Fibroblast of villous mesenchyme (primary cell): ENCODE measurements at places on chromosomes 4 and X. TPM values are rescaled to one million over a fixed set of nuclear protein-coding genes. Genes with fewer than 3 reads are reported as not detected.

- DNase-seq: no peak
Observed at GRCh38 chr4:138252551-138252950, 10.4 kb upstream of the SLC7A11 start.

Gene OPRPN
- not detected in 2 replicates for total RNA-seq

GRCh38 chr4:85787133-85787532 is 312.2 kb downstream of the ARHGAP24 start:
- peak; percentile 91 for DNase-seq

Gene CT55
- total RNA-seq: not detected in 2 replicates

Gene ATP8A1
- 0.86 and 0.97 TPM in 2 replicates for total RNA-seq

- no peak for DNase-seq
Observed at GRCh38 chr4:186016796-186017195, 52.2 kb upstream of the TLR3 start.

DNA sequence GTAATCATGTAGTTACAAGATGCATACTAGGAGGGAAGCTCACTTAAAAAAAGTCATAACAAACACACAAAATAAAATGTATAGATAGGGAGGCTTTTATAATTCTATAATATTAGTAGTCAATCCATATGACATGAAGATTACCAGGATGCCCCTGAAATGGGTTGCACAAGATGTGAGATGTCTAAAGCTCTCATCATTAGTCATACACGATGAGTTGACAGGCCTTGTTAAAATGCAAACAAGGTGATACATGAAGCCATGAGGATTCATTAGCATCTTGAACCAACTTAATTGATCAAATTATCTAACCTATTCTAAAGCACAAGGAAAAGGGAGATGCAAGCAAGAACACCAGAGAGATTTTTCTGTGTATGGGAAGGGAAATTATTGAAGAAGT is 470.2 kb downstream of the IQCM start:
- DNase-seq: no peak

DNA sequence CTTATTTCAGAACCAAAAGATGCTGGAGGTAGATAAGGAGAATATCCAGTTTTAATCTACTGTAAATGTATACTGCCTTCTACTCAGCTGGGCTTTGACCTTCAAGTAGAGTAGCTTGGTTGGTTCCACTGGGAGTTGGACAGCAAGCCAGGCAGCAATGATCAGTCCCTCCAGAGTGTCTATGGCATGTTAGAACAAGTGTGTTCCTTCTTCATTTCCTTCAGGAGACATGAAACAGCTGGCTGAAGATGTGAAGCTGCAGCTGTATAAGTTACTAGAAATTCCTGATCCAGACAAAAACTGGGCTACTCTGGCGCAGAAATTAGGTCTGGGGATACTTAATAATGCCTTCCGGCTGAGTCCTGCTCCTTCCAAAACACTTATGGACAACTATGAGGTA is 111.1 kb downstream of the NFKB1 start:
- DNase-seq: no peak

Gene KCNIP4
- under 0.01 TPM in 2 replicates for total RNA-seq

- DNase-seq: peak; percentile 99
Observed at GRCh38 chr4:53688186-53688790, 97.0 kb upstream of the LNX1 start.

Gene PAGE2B
- total RNA-seq: not detected in 2 replicates

Gene ATXN3L
- not detected in 2 replicates for total RNA-seq

DNA sequence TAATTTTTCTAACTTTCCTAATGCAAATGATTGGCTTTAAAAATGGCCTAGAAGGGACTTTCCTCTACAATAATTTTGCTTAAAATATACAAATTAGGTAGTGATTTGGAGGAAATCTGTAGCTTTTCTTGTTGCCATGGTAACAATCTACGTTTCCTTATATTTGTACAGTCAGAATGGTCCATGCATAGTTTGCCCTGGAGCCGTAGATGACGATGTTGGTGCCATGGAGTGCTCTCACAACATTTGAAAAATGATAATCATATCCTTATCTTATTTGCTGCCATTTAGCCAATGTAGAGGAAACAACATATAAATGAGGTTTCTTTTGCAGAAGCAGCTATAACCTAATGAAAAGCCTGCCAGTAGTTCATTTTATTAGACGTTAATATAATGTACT is 89.0 kb upstream of the NMU start:
- DNase-seq: no peak

DNA sequence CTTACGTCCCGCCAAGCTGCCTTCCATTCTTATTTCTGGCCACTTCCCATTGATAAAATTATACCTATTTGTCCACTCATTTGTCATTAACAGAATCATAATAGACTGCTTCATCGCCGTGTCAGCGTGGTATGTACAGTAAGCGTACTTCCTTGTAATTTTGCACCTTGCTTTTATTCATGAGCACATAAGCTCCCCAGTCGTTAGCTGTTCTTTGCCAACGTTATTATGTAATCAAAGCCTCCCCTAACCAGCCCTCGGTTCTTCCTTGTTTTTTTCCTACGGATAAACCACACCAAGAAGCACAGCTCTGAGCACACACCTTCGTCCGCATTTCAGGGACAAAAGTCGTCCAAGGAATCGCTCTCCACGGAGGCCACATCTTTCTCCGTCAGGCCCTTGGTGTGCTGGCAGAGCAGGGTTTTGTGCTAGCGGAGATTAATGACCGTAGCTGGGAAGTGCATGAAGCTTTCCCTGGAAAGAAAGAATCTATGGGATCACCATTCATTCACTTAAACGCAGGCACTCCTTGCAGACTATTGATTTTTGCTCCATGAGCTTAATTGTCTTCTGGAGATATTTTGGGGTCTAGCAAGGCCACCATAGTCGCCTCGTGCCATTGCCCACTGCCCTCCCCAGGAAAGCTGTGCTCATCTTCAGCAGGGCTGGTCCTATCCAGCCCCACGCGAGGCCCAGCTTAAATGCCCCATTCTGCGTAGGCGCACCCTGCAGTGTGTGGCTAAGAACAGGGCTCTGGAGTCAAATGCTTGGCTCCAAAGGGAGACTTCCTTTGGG is 200.9 kb upstream of the PSAPL1 start:
- DNase-seq: no peak

Gene CSAG1
- total RNA-seq: not detected in 2 replicates

DNA sequence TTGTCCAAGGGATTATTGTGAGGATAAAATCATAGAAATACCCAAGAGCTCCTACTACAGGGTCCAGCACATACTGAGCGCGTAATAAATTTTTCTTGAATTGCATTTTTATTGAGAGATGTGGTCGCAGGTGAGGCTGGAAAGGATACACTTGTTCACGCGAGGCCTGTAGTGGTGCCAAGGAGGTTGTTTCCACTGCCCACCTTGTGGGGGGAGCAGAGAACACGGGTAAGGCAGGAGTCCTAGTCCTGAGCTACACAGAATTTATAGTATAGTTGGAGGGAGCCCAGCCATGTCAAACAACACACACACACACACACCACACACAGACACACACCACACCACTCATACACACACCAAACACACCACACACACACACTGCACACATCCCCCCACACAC is 31.8 kb upstream of the CYP4V2 start:
- no peak for DNase-seq

DNA sequence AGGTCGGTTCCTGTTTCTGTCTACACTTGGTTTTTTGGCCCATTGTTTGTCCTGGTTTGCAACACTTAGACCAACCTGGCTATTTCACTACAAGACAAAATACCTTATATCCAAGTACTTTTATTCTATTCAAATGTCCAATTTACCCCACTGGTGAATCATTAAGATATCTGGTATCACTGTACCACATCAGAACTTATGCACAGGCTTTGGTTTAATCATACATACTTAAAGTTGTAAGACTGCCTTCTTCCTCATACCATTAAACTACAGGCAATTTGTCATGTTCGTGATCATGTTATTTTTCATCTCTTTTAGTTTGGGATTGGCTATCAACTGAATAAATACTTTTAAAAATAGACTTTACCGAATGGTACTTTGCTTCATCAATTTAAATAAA is 53.0 kb upstream of the ATOH1 start:
- DNase-seq: no peak

Gene RTL5
- total RNA-seq: 1.3 and 2.2 TPM in 2 replicates

DNA sequence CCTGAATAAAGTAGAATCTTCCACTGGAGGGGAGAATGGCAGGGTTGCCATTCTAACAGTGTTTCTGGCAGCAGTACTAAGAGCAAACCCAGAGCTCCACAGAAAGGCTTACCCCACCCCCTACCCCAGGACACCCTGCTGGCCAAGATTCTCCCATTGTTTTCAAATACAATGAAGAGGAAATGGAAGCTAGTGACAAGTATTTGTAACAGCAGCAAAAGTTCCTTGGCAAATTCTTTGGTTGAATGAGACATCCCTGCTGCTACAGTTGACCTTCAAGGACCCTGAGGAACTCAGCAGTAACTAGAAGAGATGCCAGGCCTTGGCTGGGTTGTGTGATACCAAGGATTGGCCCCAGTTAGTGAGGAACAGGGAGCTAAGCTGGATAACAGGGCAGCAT is 124.2 kb upstream of the DGKK start:
- DNase-seq: no peak

Gene POF1B
- not detected in 2 replicates for total RNA-seq

GRCh38 chrX:3690140-3690539 is 23.3 kb downstream of the PRKX start:
- peak; percentile 42 for DNase-seq

Gene RENBP
- 4.3 and 12.6 TPM in 2 replicates for total RNA-seq

- peak; percentile 22 for DNase-seq
Observed at GRCh38 chr4:22356987-22357596, 158.8 kb downstream of the ADGRA3 start.

- DNase-seq: peak; percentile 60
Observed at GRCh38 chrX:138885886-138886285, 174.4 kb upstream of the FGF13 start.

- no peak for DNase-seq
Observed at GRCh38 chrX:101217689-101218088, 1.9 kb upstream of the DRP2 start.

Gene AMBN
- not detected in 2 replicates for total RNA-seq

GRCh38 chrX:41634284-41634683 is 54.5 kb upstream of the GPR34 start:
- peak; percentile 39 for DNase-seq

GRCh38 chr4:105145156-105145902 is 1.3 kb upstream of the TET2 start:
- DNase-seq: no peak

Gene SPATA4
- total RNA-seq: 0.97 TPM in 1 of 2 replicates, not detected in the other

GRCh38 chrX:118974908-118975671 is 672 bp downstream of the LONRF3 start:
- DNase-seq: no peak

GRCh38 chrX:17187136-17187756 is 187.8 kb upstream of the NHS start:
- no peak for DNase-seq

DNA sequence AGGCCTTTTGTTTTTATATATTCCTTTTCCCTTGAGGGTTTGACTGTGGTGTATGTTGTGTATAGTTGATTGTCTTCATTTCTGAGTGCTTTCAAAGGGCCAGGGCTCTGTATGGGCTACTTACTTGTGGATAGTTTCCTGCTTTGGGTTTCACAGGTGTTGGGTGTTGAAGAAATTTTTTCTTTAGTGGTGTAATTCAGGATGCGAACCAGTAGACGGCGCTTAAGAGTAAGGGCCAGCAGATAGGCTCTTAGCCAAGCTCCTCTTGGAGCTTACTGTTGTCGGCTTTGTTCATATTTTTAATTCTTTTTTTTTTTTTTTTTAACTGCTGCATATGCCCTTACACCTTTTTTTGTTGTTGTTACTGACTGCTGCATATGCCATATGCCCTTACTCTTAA is 276.3 kb upstream of the GALNT7 start:
- no peak for DNase-seq

DNA sequence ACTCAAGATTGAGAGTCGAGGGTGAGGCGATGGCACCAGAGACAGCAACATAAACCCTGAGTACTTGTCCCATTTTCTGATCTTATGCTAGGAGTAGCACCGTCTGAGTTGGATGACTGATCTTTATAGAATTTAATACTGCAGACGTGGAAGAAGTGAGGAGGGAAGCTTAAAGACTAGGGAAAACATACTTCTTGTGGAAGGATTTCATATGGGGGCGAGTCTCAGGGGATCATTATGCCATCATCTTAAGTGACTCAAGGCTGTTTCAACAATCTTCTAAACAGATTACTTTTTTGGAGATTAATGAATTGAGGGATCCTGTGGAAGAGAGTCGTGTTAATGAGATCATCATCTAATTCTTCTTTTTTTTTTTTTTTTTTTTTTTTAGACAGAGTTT is 17.2 kb upstream of the FAT1 start:
- no peak for DNase-seq

DNA sequence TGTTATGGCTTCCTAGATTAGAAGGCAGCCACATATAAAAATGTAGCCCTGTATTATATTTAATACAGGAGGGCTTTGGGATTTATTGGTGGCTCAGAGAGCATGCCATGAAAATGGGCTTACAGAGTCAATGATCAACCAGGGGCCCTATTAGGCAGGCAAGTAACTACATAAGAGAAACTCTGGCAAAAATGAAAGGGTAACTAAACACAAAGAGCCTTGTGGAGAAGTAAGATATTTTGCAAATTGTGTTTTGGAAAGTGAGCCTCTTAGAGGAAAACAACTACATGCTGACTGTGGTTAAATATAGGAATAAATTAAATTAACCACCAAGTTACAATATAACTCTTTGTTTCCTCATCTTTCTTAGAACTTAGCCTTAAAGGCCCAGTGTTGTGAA is 5.5 kb downstream of the SAT1 start:
- no peak for DNase-seq

DNA sequence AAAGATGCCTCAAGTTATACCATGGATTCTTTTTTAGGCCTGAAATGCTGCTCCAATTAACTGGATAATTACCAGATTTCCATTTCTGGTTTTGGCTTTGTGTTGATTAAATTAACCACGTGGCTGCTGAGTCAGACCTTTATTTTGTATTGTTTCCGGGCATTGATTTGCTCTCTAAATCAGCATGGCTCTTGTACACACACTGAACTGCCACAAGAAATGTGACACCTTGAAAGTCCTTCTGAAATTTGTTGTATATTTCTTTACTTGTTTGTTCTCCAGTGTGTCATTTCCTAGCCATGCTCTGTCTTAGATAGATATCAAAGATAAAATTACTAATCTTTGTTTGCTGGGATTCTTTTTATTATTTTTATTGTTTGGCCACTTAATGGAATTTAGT is 11.7 kb downstream of the MTTP start:
- no peak for DNase-seq

GRCh38 chr4:48602763-48603162 is 112.7 kb downstream of the ZAR1 start:
- no peak for DNase-seq

- DNase-seq: peak; percentile 16
Observed at GRCh38 chrX:70470850-70471289, 26.2 kb downstream of the DLG3 start.

DNA sequence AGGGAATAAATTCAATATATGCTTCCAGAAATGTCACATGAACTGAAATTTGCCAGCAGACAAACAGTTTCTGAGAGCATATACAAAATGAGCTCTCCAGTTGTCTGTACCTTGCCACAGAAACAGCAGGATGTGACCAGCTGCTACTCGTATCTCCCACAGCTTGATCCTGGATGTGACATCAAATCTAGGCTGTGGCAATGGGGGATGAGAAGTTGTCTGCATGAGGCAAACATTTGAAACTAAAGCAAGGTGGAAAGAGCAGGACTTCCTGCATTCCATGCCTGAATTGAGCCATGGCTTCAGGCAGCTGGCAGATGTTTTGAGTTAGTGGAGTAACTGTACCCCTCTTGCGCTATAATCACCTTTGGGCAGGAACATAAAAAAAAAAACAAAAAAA is 1724.0 kb downstream of the RPA4 start:
- DNase-seq: no peak

- DNase-seq: no peak
Observed at GRCh38 chr4:67403342-67403741, 142.0 kb downstream of the CENPC start.

GRCh38 chr4:24380957-24381665 is 203.2 kb downstream of the DHX15 start:
- DNase-seq: no peak
